ENCODE measurements at places on chromosomes 11 and 22.
A peak's percentile ranks its signal among the peaks of the same experiment; 100 is the strongest.

DNA sequence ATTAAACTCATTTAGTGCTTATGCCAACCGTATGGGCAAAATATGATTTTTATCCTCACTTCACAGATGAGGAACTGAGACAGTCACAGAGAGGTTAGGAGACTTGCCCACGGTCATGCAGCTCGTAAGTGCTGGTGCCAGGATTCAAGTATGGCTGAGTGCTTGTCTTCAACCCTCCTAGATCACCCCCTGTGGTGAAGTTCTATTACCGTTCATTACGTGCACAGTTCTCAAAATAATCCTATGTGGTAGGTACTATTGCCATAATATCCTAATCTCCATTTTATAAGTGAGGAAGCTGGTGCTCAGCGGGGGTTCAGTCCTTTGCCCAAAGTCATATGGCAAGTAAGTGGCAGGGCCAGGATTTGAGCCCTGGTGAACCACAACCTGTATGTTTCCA, 1.5 kb downstream of the MIEF1 start:
- no peak for DNase-seq

DNA sequence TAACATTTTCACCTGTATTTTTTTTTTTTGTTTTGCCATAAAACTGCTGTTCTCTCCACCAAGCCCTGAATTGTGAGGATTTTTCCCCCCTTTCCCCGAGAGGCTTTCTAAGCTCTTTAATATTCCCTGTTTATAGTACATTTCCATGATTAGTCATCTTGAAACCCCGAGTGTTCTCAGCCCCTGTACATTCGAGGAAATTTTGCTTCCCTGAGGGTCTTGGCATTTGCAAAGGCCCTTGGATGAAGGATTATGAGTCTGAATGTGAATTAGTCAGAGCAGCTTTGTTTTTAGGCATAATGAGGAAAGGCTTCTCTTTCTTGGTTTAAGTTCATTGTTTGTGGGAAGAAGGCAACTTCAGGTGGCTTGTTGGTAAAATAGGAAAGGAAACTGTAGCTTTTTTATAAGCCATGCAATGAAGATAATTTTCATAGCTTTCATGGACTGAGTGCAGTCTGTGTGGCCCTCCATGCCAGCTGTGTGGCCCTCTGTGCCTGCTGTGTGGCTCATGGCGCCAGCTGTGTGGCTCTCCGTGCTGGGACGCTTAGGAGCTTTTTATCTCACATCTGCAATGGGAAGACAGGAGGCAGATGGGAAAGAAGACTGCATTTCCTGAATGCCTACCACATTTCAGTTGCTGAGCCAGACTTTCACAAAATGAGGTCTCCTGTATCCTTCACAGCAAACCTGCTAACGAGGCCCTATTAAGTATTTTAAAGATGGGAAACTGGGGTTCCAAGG, 129.0 kb downstream of the TEAD1 start:
- DNase-seq, result no peak

GRCh38 chr22:46604306-46604690, 15.9 kb upstream of the GRAMD4 start:
- DNase-seq, result peak; percentile 87

DNA sequence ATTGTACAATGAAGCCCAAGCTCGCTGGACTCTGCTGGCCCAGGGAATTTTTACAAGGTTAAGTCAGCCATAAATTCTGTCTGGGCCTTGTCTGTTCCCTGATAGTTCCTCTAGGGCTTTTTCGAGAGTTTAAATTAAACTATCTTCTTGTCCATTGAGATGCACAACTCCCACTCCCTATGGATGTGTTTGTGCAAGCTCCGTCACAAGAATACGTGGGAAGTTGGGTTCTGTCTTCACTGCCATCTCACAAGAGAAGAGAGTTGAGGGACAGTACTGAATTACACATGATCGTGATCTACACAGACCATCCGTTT, 153.6 kb upstream of the TTC12 start:
- DNase-seq, result no peak

DNA sequence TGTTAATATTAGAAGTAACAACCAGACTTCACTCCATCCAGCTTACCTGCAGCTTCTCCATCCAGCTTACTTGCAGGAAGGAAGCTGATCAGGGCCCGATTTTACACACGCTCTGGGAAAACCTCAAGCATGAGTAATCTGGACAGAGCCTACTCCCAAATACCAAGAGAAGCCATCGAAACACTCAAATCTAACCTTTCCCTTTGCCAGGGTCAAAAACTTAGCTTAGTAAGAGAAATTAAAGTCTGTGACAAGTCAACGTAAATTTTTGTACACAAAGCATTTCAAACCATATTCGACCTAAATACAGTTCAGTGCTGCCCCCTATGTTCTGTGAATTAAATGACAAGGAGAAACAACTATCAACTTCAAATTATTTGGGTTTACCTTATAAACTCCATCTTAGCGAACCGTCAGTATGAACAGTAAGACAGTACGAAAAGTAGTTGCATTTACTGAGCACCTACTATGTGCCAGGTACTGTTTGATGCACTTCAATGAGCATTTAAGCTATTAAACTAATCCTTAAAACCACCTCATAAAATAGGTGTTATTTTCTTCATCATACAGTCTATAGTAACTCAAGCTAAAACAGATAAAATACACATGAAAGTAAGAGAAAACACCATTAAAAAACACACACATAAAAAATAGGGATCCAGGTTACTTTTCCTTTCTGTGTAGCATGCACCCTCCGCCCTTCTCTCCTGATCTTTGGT, 36.9 kb downstream of the ARFGAP3 start:
- no peak for DNase-seq

GRCh38 chr11:86954269-86955110, 705 bp downstream of the FZD4 start:
- DNase-seq, result no peak

DNA sequence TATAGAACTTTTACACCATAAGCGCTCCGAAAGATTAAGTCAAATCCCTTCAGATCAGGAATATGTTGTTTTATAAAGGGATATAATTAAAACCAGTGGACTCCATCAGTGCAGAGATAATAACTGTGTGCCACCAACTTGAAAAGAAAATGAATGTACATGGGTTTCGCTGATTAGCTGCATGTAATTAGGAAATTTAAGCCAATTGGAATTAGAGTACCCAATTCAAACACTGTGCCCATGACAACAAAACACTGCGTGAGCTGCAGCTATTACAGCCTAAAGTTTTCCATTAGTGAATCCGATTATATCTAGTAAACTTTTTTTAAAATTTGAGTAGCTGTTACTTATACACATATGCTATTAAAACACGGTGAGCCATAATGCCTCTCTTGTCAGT, 392.3 kb upstream of the ARHGAP42 start:
- no peak for DNase-seq

GRCh38 chr11:119739975-119740374, 11.0 kb upstream of the NECTIN1 start:
- no peak for DNase-seq

DNA sequence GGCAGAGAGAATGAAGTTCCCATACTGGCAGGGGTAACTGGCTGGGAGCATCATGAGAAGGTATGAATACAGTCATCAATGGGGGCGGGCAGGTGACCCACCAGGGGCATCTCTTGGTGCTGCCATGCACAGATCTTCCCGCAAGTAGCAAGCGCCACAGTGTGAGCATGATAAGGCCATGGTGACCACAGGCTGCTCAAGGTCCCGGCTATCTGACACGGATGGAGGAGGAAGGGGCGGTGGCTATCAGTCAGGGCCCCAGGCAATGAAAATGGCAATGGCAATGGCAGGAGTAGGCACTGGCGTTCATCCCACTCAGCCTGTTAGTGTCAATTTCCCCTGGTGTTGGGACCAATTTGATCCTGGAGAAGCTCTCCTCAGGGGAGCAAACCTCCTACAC, 21.6 kb downstream of the ASCL2 start:
- no peak for DNase-seq

- DNase-seq, result no peak
Measured at GRCh38 chr11:47587723-47588326, 1.3 kb downstream of the FAM180B start.

DNA sequence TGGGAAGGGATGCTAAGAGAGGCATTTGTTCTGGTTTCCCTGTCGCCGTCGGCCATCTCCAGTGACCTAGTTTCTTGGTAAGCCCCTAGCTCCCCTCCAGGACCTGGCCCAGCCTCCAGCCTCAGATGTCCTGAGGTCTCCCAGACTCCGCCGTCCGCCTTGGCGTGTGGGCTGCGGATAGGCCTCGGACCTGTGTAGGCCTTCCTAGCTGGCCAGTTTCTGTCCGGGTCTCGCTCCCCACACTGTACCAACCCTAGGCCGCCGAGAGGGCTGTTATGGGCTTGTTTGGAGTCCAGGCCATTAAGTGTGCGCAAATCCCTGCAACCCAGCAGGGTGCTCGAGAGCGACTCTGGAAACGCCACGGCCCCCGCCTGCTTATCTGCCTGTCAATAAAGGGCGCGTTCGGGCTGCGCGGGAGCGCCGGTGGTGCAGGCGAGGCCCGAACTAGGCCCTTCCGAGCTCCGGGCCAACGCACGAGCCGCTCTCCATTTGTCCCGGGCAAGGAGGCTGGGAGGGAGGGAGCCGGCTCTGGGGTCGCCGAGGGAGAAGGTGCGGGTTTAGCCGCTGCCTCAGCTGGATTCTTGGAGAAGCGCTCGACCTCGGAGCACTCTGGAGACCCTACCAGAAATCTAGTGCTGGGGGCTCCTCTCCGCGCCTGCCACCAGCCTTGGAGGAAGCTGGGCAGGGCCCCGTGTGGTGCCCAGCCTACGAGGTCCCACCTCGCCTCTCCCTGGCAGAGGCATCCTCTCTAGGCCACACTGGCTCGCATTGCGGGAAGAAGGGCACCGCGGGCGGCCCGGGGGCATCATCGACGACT, 8.7 kb upstream of the PAX6 start:
- no peak for DNase-seq

GRCh38 chr11:69797737-69798528, 21.3 kb downstream of the FGF3 start:
- DNase-seq, result no peak

DNA sequence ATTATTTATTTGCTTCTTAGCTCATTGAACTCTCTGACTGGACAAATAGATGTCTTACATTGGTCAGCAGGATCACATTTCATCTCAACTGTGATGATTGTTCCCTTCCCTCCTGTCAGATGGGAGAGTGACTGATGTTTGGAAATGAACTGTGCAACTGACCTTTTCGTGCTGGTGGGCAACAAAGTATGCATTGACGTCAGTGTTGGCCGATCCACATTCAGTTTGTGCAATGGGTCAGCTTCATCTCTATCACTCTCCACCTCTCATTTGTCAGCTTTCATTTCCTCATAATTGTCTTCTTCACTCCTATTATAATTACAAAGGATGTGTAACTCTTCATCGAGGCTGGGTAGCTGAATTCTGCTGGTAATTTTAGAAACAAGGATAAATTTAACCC, 71.3 kb downstream of the PPP2R1B start:
- no peak for DNase-seq

- no peak for DNase-seq
Measured at GRCh38 chr11:45857961-45858474, 10.7 kb downstream of the CRY2 start.

DNA sequence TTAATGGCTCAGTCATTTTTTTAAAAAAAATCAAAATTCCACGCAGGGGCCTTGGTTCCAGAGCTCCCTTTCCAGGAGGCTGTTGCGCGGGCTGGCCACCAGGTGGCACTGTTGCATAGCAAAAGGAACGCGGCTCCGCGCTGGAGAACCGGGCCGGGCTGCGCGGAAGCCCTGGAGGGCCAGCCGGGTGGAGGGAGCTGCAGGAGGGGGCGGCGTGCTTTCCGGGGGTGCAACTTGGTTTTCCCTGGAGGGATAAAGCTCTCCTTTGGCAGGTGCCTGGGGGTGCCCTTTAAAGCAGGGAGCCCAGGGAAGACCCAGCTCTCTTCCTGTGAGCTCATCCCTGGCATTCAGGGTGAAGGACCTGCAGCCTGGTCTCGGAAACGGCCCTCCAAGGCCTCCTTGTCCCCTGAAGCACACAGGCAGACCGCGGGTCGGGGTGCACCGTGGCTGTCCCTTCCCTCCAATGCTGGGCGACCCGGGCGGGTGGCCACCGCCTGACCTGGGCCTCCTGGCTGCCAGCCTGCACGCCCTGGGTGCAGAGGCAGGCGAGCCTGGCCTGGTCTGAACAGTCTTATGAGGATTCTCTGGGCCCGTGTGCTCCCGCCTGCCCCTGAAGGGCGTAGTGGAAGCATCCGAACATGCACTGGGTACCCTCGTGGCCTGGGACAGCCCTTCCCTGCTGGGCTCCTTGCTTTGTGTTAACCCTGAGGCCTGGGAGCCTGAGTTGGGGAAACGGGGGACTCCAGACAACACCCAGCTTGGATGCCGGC, 23.4 kb downstream of the KRTAP5-5 start:
- peak; percentile 58 for DNase-seq

GRCh38 chr22:45934659-45935341, 42.2 kb downstream of the WNT7B start:
- DNase-seq, result no peak

- no peak for DNase-seq
Measured at GRCh38 chr11:16778876-16779275, 40.4 kb downstream of the C11orf58 start.

GRCh38 chr22:22674467-22674866, 30.1 kb downstream of the GGTLC2 start:
- DNase-seq, result no peak

DNA sequence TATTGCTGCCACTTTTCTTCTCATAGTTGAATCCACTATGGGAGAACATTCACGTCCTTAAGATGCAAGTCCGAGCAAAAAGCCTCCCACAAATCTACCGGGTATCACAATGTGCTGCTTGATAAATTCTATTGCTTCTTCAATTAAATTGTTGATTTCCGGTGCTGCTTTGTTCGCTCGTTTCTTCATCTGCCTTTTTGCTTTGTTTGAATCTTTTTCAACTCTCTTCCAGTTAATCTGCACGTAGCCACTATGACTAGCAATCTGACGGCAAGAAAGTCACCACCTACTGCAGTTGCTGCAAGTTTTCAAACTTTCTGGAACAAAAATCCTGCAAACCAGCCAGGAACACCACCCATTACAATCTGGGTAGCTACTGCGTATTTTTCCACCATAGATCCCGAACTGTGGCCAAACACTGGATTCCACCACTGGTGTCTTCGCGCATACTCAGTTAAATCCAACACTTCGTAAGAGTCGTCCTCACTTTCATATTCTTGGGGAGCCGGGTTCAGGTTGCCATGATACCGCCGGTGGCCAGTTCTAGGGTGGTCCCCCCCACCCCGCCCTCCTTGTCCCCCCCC, 59.1 kb downstream of the CLMP start:
- no peak for DNase-seq

DNA sequence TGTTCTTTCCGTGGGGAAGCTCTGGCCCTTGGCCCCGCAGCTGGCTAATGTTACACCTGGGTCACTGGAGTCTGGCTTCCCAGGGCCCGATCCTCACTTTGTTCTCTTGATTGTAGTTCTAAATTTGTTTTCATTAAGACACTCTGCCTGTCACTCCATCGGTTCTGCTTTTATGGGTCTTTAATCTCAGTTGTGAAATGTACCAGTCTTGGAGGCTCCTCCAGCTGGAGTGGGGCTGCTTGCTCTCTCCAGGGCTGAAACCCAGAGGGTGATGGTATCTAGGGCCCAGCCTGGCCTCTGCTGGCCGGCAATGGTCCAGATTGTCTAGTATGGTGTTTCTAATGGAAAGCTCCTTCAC, 352.9 kb downstream of the TENM4 start:
- no peak for DNase-seq

GRCh38 chr11:127998421-127998820, 588.9 kb downstream of the ETS1 start:
- DNase-seq, result no peak

Data from T-helper 2 cell treated with Interferon-gamma antibody and Interleukin-4, amounts not matched to agents 5 μg/mL and 100 μg/mL, for 36 hours (primary cell).